LoVo (cell line): ENCODE measurements at places on chromosomes 6 and 20.
A peak's percentile ranks its signal among the peaks of the same experiment; 100 is the strongest.

- no peak for DNase-seq
These were observed 8.3 kb upstream of the CEP85L start for GRCh38 chr6:118659513-118660217.

GRCh38 chr6:169246445-169246844 is 7.2 kb downstream of the THBS2 start:
- no peak for DNase-seq

DNA sequence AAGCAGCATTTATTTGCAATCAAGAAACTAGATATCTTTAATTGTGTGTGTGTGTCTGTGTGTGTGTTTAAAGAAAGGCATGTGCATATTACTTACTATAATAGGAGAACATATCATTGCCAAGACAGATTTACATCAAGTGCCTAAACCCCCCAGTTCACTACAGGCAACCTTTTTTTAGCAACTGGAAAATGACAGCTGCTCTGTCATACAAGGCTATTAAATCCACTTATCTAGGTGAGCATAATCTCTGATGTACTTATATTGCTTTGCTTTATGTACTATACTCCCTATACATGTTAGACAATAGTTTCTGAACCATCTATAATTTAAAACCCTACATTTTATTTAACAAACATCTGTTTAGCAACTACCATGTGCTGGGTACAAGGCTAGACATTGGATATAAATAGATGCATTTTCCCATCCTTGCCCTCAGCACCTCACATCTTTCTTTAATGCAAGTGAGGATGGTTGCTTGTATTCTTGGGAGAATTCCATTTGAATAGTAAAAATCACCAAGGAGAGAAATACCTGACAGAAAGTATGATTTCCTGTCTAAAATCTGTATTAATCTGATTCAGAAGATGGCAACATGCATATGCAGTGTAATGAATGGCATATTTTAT is 398.3 kb downstream of the LAMA2 start:
- no peak for DNase-seq

DNA sequence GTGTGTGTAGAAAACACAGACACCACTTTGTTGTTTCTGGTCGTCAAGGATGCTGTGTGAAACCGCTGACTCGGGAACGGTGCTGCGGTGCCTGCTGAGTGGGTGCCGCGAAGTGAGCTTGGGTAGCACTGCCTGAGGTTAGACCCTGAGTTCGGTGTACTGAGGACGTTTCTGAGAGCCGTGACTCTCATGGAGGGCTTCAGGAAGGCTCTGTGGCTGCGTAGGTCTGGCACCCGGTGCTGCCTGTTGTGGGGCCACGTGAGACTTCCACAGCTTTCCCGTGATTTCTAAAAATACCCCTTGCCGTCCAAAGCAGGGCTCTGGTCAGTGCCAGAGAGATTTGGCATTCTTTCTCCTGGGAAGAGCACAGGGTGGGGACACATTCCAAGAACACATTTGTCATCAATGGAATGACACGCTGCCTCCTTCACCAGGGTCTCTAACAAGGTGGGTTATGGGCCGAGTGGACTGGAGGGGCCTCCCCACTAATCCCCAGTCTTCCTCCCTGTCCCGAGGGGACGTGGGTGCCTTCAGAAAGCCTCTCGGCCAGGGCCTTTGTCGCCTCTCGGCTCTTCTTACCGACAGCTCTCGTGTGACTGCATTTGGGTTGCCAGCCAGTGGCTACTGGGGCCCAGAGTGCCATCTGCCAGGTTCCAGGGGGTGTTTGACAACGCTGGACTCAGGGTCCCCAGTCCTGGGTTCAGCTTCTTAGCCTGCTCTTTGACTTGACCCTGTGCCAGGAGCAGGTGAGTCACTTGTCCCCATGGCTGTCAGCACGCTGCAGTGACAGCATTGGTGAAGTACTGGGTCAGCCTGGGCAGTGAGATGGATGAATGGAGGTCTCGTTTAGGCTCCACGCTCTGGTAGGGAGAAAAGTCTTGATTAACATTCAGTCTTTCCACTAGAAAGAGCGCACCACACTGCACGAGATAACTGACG is 62.2 kb downstream of the SYNJ2 start:
- DNase-seq, result peak; percentile 50

GRCh38 chr6:155510879-155511278 is 55.2 kb upstream of the NOX3 start:
- no peak for DNase-seq

GRCh38 chr6:150253489-150253888 is 110.6 kb downstream of the PPP1R14C start:
- DNase-seq, result no peak

DNA sequence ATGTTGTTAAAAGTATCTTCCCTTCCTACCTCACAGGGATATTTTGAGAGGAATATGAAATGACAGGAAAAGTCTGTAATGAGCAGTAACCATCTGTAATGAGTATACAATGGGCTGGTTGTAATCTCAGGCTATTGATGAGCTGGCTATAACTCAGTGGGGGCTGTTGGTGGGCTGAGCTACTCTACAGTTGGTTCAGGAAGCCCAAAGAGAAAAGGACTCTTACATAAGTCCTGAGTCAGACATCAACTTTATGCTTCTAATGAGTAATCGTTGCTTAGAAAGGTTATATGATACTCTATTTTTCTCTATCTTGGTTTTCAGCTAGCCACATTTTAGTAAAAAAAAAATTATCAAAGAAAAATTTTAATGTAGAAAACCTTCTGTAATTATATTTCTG is 26.4 kb downstream of the ZNF391 start:
- no peak for DNase-seq

GRCh38 chr6:163181666-163182180 is 232.8 kb upstream of the QKI start:
- no peak for DNase-seq

DNA sequence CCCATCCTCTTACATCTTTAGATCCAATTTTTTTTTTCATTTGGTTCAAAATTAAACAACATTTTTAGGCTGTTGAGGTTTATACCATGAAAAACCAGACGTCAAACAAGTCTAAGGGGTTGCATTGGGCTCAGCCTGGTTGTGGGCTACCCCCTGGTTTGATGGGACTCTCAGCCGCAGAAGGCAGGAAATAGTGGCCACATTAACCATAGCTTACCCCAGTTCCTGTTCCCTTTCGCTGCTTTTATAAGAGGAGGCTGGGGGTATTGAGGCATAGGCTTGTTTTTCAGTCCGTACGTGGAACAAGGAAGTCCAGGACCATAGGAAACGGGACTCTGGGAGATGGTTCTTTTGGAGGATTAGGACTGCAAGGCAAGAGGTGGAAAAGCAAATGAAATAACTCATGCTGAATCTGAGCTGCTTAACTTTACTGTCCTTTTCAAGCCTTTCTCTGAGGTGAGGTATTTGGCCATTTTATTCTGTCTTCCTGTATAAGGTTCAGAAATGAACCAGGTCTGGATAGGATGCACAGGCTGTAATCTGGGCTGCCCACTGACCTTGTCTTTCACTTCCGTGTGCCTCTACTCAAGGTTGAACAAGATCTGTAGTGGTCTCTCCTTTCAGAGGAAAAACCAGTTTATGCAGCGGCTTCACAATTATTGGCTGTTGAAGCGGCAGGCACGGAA is 7.7 kb downstream of the BRPF3 start:
- DNase-seq, result no peak

- DNase-seq, result no peak
These were observed 53.1 kb downstream of the PSMG4 start for GRCh38 chr6:3311826-3312225.

GRCh38 chr20:63080411-63080810 is 73.6 kb upstream of the BHLHE23 start:
- no peak for DNase-seq

GRCh38 chr6:148790404-148790803 is 43.6 kb downstream of the UST start:
- DNase-seq, result no peak

DNA sequence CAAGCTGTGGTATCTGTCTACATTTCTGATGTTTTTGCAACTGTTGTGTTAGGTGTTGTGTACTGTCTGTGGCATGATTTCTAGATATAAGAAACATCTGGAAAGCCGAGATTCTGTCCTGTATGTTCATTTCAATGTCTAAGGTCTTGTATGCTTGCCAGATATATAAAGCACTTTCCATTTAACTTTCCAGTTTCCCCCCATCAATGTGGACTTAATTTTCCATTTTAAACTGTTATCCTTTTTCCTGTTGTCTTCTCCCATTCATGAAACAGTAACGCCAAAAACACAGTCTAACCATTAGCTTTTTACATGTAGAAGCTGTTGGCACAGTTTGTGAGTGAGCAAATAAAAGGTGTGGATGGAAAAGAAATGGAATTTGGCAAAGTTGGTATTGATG is 181.6 kb downstream of the FARS2 start:
- DNase-seq, result no peak

DNA sequence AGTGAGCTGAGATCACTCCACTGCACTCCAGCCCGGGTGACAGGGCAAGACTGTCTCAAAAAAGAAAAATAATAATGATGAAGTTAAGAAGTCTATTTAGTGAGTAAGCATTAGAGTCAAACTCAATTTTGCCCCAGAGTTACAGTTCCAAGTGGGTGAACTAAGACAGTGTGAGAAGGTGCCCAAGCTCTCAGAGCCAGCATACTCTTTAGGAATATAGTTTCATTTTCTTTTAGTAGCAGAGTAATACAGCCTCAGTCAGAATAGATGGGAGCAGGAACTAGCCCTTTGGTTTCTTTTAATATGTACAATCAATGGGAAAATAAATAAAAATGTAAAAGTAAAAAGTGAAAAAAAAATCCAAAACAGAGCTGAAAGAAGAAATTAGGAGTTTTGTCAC is 87.0 kb upstream of the ADGRF1 start:
- no peak for DNase-seq

DNA sequence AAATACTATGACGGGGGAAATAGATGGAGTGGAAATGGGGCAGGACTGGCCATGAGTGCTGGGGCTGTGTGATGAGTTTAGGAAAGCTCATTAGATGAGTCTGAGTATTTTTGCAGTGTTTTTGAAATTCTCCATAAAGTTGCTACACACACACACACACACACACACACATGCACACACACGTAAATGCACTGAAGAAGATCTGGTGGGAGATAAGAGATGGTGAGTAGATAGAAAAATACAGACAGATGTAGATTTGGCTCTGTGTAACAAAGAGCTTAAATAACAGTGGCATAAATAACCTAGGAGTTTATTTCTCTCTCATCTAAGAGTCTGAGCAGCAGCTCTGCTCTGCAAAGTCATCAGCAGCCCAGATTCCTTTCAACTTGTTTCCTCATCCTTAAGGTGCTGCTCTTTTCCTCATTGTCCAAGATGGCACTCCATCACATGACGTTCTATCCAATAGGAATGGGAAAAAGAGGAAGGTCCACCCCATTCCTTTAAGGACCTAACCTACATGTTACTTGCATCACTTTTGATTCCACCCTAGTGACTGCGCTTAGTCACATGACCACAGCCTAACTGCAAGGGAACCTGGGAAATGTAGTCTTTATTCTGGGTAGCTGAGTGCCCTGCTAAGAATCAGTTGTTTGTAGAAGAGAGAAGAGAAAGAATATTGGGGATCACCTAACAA is 76.4 kb downstream of the EYA2 start:
- peak; percentile 13 for DNase-seq

GRCh38 chr6:2719093-2719455 is 31.6 kb downstream of the MYLK4 start:
- no peak for DNase-seq

DNA sequence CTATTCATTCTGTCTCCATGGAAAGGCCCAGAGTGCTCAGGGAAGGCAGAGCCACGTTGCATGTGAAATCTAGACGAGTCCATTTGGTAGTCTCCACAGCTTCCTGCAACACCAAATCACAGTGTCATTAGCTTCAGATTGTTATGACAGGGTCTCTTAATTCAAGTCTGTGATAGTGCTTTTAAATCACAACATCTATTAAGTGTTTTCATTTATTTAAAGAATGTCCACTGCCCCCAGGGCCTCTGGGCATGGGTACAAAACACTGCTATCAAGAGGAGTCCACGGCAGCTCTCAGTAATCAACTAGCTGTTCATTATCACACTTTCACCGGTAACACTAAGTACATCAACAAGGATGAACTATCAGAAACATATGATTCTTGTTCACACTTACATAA is 455.9 kb upstream of the JARID2 start:
- DNase-seq, result no peak

- no peak for DNase-seq
These were observed 1.7 kb downstream of the PRPH2 start for GRCh38 chr6:42720739-42721138.

DNA sequence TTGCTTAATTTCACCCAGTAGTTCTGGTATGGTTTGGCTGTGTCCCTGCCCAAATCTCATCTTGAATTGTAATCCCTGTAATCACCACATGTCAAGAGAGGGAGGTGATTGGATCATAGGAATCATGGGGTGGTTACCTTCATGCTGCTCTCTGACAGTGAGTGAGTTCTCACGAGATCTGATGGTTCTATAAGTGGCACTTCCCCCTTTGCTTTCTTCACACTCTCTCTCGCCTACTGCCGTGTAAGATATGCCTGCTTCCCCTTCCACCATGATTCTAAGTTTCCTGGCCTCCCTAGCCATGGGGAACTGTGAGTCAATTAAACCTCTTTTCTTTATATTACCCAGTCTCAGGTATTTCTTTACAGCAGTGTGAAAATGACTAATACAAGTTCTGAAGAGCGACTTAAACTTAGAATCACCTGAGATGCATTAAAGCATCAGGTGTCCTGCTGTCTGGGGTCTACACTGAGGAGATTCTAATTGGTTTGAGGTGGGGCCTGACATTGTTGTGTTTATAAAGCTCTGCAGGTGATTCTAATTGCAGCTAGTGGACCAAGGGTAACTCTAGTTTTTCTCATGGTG is 82.1 kb upstream of the DTNBP1 start:
- no peak for DNase-seq

DNA sequence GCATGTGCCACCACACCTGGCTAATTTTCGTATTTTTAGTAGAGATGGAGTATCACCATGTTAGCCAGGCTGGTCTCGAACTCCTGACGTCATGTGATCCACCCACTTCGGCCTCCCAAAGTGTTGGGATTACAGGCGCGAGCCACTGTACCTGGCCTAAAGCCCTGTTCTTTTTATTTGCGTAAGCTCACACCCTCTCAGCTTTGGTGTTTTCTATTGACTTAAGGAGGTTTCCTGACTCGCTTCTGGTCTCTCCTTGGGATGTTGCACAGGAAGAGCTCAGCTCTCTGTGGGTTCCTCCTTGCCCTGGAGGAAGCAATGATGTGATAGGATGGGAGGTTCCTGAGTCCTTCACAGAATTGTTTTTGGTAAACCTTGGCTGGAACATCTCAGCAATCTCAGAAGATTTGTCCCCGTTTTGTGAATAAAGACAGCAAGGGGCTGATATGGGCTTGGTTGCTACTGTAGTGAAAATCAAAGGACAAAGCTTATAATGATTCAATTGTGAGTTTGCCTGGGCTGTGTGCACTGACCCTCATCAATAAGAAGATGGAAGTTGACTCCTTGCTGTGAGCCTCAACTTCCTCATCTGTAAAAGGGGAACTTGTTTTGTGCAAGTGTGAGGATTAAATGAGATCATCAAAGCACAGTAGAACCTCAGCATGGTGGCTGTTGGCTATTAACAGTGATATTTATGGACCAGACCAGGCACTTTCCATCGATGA is 27.0 kb downstream of the TOX2 start:
- DNase-seq, result peak; percentile 41

DNA sequence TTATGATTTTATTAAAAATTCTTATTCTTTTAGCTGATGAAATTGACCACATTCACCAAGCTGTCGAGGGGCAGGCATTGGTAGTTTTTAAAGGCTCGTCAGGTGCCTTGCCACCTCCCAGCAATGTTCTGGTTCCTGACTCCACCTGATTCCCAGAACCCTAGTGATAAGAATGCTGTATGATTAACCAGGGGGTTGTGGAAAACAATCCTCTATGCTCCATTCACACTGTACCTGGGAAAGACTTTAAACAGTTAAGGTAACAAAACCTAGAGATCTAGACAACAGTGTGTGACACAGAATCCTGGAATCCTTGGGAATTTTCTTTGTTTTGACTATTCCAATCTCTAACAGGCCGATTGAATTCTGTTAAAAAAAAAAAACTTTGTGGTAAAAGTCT is 165.7 kb upstream of the OLIG3 start:
- DNase-seq, result no peak
